Right lung (tissue), 10 donors: ENCODE measurements at places on chromosomes 4 and X.

GRCh38 chr4:10083331-10083771, 33.2 kb downstream of the WDR1 start:
- no peak for DNase-seq

DNA sequence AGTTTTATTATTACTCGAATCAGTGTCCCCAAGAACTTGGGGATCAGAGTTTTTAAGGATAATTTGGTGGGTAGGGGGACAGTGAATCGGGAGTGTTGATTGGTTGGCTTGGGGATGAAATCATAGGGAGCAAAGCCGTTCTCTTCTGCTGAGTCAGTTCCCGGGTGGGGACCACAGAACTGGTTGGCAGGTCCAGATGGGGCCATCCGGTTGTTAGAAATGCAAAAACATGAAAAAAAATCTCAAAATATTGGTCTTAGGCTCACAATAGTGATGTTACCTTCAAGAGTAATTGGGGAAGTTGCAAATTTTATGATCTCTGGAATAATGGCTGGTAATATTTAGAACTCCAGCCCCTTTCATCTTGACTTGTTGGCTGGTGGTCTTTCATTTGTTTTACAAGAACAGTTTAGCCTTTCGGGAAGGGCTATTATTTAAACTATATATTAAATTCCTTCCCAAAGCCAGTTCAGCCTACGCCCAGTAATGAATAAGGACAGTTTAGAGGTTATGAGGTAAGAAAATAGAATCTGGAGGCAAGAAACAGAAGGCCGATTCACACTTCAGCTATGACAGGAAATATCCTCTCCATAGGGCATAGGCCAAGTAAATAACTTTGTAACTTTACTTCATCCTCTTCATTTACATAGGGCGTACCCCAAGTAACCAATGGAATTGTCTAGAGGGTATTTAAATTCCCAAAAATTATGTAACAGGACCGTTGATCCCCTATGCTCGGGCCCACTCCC, 164.1 kb upstream of the STS start:
- DNase-seq = no peak

DNA sequence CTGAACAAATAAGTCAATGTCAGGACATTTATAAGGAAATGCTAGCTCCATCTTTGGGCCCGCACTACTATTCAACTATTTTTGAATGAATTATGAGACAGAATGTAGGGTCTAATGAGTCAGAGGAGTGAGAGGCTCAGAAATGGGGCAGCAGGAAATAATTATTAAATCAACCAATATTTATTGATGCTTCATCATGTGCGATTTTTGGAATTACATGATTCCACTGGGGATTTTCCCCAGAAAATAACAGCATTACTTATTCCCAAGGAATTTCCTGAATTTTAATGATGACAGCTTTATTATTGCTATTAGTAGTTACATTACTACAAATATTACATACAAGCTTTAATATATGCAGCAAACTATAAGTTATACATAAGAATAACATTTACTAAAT, 49.3 kb upstream of the PHF8 start:
- no peak for DNase-seq

- no peak for DNase-seq
Observed at GRCh38 chr4:2761035-2761923, 5.1 kb upstream of the TNIP2 start.

DNA sequence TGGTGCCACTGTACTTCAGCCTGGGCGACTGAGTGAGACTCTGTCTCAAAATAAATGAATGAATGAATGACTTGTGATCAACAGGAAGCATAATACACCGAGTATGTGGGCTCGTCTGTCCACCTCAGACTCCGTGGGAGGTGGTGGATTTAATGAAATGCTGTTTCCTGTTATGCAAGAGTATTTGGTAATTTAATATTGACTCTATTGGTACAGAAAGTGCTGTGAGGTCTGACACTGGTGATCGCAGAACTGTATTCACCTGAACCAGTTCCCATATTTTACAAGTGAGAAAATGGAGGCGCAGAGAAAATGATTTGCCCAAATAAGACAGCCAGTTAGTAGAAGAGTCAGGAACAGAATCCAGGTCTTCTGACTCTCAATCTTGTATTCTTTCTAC, 423.3 kb downstream of the RAPGEF2 start:
- no peak for DNase-seq

GRCh38 chr4:10093271-10093621, 23.4 kb downstream of the WDR1 start:
- DNase-seq = no peak

- DNase-seq = no peak
Observed at GRCh38 chr4:2132438-2132837, 73.3 kb downstream of the NAT8L start.

DNA sequence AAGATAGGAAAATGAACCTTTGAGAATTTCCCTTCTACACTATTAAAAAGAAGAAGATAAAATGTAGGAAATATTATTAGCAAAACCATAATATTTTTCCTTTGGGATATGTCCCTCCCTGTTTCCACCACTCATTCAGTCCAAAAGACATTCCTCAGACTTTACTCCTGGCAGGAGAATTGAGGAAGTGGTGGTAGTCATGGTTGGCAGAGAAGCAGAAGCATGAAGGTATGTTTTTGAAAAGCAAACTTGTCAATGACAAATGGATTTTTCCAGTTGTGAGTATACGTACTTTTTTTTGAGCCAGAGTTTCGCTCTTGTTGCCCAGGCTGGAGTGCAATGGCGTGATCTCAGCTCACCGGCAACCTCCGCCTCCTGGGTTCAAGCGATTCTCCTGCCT, 13.7 kb downstream of the STAG2 start:
- DNase-seq = no peak

DNA sequence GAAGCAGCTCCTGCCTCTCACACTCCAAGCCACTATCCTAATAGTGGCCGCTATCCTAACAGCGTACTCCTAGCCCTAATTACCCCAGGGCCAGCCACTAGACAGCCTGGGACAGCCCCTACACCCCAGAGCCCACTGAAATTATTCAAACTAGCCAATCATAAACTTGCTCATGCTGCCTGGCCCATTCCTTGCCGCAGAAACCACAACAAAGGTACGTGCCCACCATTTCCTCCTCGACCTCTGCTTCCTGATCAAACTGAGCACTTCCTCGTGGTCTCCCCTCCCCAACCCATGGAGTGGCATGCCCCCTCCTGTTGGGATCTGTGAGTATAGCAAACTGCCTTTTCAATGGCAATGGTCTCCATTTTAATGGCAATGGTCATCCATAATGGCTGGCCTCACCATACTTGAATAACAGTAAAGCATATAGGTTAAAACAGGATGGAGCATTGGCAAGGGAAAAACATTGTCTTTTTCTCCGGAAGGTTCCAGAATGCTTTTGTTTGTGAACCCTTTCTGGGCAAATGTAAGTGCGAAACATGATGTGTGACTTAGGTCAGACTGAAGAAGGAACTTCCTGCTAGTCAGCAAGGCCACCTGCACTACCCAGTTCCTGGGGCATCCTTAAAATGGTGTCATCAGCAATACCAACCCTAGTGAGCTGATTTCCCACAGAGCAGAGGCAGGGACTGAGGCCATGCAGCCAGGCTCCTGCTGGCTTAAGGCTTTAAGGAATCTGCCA, 107.1 kb upstream of the ATP6AP2 start:
- DNase-seq = no peak

- DNase-seq = no peak
Observed at GRCh38 chrX:22365460-22365859, 92.7 kb downstream of the CBLL2 start.

- DNase-seq = no peak
Observed at GRCh38 chr4:184681916-184682315, 32.4 kb downstream of the PRIMPOL start.

DNA sequence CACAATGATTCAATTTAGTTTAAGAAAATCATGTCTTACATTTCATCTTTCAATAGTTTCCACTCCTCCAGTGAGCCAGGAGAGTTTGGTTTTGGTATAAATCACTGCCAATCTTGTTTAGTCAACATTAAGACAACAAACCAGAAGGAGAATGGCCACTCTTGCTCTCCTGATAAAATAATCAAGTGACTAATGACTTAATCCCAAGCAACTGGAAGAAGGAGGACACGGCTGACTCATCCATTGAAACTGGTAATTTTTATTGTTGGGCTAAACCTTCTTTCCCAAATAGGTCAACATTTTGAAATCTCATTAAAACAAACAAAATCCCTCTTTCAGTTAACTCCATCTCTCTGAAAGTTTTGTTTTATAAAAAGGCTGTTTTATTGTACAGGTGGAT, 230.2 kb downstream of the CLCN4 start:
- no peak for DNase-seq

DNA sequence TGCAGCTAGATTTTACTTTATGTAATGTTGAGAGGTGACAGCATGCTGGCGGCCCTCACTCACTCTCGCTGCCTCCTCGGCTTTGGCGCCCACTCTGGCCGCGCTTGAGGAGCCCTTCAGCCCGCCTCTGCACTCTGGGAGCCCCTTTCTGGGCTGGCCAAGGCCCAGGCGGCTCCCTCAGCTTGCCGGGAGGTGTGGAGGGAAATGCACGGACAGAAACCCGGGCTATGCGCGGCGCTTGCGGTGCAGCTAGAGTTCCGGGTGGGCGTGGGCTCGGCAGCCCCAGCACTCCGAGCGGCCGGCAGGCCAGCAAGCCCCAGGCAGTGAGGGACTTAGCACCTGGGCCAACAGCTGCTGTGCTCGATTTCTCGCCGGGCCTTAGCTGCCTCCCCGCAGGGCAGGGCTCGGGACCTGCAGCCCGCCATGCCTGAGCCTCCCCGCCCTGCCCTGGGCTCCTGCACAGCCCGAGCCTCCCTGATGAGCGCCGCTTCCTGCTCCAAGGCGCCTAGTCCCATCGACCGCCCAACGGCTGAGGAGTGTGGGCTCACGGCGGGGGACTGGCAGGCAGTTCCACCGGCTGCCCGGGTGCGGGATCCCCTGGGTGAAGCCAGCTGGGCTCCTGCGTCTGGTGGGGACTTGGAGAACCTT, 128.7 kb downstream of the GASK1B start:
- no peak for DNase-seq

GRCh38 chrX:40877887-40878286, 142.5 kb upstream of the MED14 start:
- no peak for DNase-seq

DNA sequence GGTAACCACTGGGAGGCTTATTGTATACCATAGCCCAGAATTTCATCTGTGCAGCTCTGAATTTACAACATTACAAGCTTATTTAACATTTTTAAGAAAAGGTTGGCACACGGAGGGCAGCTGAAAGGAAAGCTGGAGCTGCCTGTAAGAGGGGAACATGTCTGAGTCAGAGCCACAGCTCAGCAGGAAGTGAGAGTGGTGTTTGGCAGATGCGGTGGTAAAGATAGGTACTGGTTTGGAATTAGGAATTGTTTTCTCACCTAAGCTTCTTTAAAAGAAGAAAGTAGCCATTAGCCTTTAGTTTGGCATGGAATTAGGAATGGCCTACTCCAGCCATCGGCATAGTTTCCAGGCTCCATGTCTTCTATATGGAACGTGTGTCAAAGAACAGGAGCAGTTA, 172.5 kb upstream of the ANXA3 start:
- no peak for DNase-seq

DNA sequence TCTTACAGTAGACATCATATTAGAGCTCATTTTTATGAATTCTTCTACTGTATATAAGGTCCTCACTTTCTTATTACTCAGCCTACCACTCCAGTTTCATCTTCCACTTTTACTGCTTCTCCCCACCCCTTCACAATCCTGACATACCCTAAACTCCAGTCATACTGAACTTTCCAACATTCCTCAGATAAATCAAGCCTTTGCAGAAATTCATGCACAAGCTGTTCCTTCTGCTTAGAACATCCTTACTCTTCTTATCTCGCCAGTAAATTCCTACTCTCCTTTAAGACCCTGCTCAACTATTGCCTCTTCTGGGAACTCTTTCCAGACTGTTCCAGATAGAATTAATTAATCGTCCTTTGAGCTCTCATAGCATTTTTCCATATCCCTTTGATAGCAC, 24.8 kb downstream of the RTL9 start:
- DNase-seq = no peak

DNA sequence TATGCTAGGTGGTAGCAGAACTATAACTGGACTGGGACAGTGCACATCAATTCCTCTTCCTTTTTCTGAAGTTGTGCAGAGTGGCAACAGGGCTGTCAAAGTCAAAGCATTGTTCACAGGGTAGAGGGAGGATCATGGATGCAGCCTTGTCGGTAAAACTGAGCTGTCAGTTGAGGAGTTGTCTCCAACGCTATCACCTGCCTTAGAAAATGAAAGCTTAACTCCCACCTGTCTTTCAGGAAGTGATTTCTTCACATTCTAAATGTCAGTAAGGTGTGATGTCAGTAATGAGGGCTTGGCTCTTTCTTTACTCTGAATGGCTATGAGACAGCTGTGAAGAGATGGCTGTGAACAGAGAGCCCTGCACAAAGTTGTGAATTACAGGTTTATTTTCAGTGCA, 66.4 kb upstream of the BANK1 start:
- DNase-seq = no peak

GRCh38 chr4:96356591-96357370, 516.9 kb downstream of the PDHA2 start:
- DNase-seq = no peak

DNA sequence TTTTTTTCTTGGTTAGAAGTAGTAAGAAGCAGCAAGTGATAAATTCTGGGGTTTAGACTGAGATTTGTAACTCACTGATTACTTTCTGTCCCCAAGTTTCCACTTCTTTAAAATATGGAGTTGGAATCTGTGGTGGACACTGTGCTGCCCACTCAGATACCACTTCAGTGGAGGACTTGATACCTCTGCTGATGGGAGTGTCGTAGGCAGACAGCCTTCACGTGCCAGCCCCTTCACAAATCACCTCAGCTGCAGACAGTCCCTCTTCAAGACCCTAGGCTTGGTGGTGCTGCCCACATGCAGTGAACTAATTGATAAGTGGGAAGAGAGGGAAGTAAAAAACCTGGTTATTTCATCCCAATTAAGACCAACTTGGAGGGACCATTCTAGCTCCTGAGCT, 139.5 kb downstream of the PDLIM5 start:
- DNase-seq = no peak

DNA sequence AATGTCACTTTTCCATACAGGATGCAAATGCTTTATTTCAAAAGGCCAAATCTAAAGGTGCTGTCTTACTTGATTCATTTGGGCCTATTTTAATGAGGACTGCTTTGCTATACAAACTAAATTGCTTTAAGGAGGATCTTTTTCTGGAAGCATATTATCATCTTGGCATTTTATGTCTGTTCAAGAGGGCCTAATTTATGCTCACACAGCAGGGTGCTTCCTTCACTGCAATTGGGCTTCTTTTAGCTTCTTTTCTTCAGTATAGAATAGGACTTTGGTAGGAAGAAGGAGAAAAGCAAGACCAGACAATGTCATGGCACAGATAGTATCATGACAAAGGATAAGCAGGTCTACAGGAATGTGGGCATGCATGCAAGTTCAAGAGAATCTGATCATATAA, 222.4 kb upstream of the ANKRD50 start:
- no peak for DNase-seq
